ENCODE measurements at places on chromosomes 3 and 15.

- DNase-seq, result no peak
Observed at GRCh38 chr15:90647326-90647725, 69.8 kb upstream of the BLM start.

GRCh38 chr3:118533676-118534075, 501.0 kb downstream of the IGSF11 start:
- DNase-seq, result no peak

DNA sequence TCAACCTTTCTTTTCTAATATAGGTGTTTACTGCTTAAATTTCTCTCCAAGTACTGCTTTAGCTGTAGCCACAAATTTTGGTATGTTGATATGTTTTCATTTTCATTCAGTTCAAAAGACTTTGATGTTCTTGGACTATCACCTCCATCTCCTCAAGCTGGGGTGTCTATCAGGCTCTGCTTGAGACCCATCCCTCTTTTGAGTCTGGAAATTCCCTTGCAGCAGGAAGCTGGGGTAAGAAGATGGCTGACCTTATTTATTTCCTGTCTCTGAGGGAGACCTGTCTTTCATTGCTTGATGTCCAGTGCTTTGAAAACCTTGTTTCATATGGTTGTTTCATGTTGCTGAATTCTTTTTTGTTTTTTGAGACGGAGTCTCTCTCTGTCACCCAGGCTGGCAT, 60.5 kb upstream of the ADPGK start:
- DNase-seq, result no peak

DNA sequence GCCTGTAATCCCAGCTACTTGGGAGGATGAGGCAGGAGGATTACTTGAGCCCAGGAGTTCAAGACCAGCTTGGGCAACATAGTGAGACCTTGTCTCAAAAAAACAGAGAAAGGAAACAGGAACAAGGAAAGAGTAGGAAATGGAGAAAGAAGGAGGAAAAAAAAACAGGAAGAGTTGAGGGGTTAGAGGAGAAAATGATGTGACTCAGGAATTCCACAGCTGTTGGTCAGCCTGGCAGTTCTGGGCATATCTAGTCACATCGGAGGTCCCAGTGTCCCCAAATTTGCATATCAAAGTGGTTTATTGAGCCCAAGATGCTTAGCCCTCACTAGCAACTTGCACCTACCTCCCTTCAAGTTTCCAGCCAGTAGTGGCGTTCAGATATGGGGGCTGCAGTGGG, 18.8 kb upstream of the JMJD7 start:
- DNase-seq, result no peak

GRCh38 chr3:68972358-68972979, 40.1 kb upstream of the TAFA4 start:
- DNase-seq, result no peak

- DNase-seq, result no peak
Observed at GRCh38 chr15:62706317-62706716, 336.2 kb upstream of the TPM1 start.

- no peak for DNase-seq
Observed at GRCh38 chr3:172704001-172704400, 6.9 kb downstream of the NCEH1 start.
